Suppressor macrophage treated with lipopolysaccharide for 1 hour (primary cell): ENCODE measurements at places on chromosomes 4 and X.

GRCh38 chr4:1077711-1078477 lies 35.5 kb downstream of the RNF212 start:
- DNase-seq = no peak

DNA sequence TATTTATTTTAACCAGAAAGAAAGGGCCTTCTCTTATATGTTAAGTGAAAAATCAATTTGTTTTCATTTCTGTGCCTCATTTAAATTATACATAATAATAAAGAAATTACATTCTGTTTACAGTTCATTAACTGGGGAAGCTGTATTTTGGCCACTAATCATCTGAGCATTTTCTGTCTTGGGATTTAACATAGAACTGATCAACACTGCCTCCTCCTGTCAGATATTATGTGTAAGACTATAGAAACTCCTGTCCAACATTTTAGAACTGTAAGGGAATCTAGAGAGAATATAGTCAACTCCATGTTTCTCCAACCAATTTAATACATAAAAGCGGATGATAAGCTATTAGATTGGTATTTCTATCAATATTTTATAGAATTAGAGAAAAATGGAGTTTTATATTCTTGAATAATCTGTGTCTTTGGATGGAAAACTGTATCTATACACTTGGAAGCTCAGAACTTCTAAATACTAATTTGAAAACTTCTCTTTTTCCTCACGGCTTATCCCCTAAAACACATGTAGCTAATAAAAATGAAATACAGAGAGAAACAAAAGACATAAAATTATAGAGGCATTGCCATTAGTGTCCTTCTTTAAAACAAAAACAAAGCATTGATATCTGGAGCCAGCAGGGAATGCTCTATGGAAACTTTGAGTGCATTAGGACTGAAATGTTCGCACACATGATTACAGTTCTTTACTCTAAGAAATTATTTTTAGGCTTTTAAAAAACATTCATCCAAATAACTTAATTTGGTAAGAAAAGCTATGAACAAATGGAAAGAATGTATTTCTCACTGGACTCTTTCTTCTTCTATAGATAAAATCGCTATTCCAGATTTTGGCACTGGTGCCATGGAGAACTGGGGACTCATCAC lies 33.1 kb downstream of the ENPEP start:
- DNase-seq = peak; percentile 31

DNA sequence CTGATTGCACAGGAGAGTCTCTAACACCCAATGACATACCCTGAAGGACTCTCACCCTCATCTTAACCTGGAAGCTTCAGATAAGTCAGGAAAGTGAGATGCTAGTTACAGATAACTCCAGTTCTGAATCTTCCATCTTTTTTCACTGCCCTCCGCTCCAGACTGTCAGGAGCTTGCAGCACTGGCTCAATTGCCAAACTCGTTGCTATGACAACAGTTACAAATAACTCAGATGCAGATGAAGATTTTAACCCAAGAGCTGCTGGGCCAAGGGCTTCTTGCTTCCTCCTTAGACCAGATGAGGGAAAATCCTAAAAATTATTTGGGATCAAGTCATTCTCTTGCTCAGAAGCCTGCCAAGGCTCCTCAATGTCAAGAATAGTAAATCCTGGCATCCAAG lies 109.1 kb upstream of the HUWE1 start:
- no peak for DNase-seq

- DNase-seq = no peak
These were observed 20.1 kb downstream of the CA5B start for GRCh38 chrX:15758140-15758539.

GRCh38 chr4:81466841-81467671 lies 4.7 kb downstream of the RASGEF1B start:
- DNase-seq = peak; percentile 80

GRCh38 chrX:135531813-135532212 lies 11.4 kb downstream of the INTS6L start:
- DNase-seq = no peak

GRCh38 chrX:67721321-67721720 lies 177.5 kb downstream of the AR start:
- peak; percentile 30 for DNase-seq

- DNase-seq = peak; percentile 70
These were observed 18.6 kb downstream of the RXFP1 start for GRCh38 chr4:158540125-158540907.

DNA sequence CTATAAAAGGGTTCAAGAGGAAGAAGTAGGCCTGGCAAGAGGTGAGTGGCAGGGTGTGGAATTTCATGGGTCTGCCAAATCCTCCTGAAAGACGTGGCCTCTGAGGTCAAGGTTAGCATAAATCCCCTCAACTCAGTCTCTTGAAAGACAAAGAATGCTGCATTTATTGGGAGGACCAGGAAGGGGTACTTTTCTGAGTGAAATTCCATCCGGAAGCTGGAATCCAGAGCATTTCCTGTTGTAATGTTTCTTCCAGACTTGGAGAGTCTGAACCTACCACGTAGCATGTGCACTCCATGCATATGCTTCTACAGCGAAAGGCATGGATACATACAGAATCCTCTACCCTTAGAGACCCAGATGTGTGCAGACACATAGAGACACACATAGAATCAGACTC lies 13.4 kb upstream of the FGD1 start:
- no peak for DNase-seq

- no peak for DNase-seq
These were observed 40.0 kb downstream of the RBPJ start for GRCh38 chr4:26360864-26361263.

- no peak for DNase-seq
These were observed 9.7 kb upstream of the ATP10D start for GRCh38 chr4:47475411-47475810.

- no peak for DNase-seq
These were observed 633.4 kb downstream of the CENPC start for GRCh38 chr4:66911880-66912279.

- DNase-seq = no peak
These were observed 9.0 kb downstream of the ZBTB49 start for GRCh38 chr4:4299006-4299405.

GRCh38 chrX:4708970-4709760 lies 995.7 kb upstream of the PRKX start:
- DNase-seq = no peak

DNA sequence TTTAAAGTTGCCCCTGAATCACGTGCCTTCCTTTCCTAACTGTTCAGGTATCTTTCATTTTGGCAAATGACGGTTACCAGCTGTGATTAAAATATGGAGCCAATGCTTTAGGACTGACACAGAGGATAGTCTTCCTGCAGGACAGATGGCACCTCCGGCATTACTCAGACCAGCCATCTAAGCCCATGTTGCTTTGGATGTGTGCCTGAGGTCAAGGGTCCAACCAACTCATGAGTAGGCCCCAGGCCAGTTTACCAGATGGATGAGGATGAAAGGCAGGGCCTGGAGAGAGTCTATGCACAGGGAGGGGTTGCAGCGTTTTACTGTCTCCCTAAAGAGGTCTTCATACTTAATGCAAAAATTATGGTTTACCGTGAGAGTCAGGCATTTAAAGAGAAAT lies 174.0 kb upstream of the GATB start:
- no peak for DNase-seq

- DNase-seq = no peak
These were observed 408.3 kb upstream of the MAGEC2 start for GRCh38 chrX:142613403-142613802.

DNA sequence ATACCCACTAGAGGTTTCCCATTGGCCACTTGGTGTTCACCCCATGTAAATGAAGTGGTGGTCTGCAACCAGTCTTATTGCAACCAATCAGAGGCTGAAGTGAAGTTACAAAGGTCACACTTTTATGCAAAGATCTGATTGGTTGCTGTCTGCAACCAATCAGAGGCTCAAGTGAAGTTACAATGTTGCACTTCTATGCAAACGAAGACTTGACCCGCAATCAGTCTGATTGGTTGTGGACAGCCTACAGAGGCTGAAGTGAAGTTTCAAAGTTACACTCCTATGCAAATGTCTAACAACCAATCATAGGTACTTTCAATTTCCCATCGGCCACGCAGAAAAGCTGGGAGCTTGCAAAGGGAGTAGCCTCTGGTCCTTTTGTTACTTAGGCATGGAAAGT lies 22.3 kb upstream of the XPNPEP2 start:
- no peak for DNase-seq

- DNase-seq = no peak
These were observed 22.7 kb downstream of the PNPLA4 start for GRCh38 chrX:7904562-7904961.

DNA sequence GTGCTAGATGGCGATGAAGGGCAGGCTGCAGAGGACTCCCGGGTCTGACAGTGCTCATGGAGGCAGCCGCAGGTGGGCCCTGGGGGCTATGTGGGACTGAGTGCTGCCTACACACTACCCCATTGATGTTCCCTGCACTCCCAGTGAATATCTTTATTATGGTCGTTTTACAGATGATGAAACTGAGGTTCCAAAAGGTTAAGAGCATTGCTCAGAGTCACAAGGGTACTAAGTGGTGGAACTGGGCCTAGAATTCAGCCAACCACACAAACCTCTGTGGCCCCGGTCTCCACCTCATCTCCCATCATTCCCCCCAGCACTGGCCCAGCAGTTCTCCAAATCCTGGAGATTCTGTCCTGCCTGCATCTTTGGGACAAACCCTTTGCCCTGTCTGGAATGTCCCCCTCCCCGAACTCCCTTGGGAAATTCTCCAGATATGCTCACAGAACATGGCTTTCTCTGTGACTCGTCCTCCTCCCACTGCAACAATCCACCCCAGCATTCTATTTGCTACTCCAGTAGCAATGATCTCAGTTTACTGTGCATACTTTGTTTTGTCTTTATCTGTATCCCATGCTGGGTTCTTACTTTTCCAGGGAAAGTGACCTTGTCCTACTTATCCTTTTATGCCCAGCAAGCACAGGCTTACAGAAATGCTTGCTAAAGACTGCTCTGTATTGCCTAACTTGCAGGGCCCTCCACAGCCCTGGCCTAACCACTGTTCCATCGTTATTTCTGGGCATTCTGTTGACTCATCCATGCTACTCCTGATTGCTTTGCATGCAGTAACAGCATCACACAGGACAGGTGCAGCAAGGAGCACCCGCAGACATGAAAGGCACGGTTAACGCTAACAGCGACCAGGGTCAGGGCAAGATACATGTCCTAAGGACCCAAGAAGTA lies 14.0 kb downstream of the PNMA6F start:
- DNase-seq = peak; percentile 58

DNA sequence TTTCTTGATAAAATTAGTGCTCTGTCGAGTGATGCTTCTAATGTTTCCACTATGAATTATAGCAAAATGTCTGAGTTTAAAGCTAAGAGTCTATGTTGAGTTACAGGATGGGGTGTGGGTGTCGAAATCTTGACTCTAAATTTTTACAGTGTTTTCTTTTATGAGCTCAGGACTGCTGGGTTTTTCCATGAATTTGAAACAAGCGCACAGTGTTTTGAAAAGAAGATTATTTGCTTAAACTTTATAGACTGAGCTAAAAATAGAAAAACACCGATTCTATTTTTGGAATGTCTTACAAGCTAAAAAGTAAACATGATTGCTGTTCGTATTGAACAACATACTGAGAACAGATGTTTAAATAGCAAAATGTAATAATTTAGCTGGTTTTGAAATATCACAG lies 7.5 kb downstream of the PTTG2 start:
- peak; percentile 57 for DNase-seq

- DNase-seq = peak; percentile 23
These were observed 877 bp upstream of the SLC16A2 start for GRCh38 chrX:74420196-74421035.

GRCh38 chrX:136146614-136147314 lies 569 bp upstream of the FHL1 start:
- DNase-seq = no peak

GRCh38 chr4:176013476-176014247 lies 52.0 kb upstream of the WDR17 start:
- DNase-seq = peak; percentile 63

GRCh38 chr4:19720610-19721009 lies 531.1 kb upstream of the SLIT2 start:
- DNase-seq = no peak

GRCh38 chr4:105154576-105154975 lies 7.9 kb downstream of the TET2 start:
- DNase-seq = no peak
